Activated naive CD8-positive, alpha-beta T cell treated with anti-CD3 and anti-CD28 coated beads, Interleukin-2, amount 50 U/mL, for 24 hours (primary cell): ENCODE measurements at places on chromosomes 2 and 18.

- DNase-seq = no peak
These were observed 28.5 kb downstream of the CCDC88A start for GRCh38 chr2:55391155-55391554.

GRCh38 chr2:203750346-203751068, 44.1 kb downstream of the CD28 start:
- no peak for DNase-seq

- DNase-seq = no peak
These were observed 127.9 kb downstream of the EVA1A start for GRCh38 chr2:75432761-75433361.

GRCh38 chr18:48470484-48471180, 61.4 kb upstream of the ZBTB7C start:
- DNase-seq = no peak

DNA sequence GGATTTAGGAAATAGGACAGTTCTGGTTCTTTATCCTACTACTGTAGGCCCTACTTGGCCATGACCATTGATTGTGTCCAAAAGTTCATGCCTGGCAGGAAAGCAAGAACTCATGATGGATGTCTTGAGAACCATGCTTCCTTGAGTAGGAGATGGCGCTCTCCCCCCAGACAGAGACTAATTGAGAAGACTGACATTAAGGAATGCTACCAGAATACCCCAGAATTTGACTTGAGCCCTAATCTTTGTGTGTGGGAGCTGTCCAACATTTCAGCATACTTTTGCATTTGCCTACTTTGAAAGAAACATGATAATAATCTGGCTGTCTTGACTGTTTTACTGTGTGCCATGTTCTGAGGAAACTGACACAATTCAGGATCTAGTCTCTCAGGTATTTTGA, 23.3 kb downstream of the MAPRE3 start:
- no peak for DNase-seq

GRCh38 chr2:60534052-60534685, 19.3 kb downstream of the BCL11A start:
- DNase-seq = no peak

DNA sequence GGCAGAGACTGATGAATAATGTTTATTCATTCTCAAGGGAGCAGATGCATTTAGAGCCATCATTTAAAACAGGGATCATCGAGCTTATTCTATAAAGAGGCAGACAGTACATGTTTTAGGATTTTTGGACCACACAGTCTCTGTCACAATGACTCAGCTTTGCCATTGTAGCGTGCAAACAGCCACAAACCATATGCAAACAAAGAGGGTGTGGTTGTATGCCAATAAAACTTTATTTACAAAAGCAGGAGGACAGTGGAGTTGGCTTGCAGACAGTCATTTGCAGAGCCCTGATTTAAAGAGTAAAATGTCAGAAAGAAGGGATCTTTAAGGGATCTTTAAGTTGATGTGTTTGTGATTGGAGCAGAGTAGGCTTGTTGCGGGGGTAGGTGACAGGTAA, 51.5 kb downstream of the SMIM21 start:
- no peak for DNase-seq

- no peak for DNase-seq
These were observed 89.2 kb upstream of the CD226 start for GRCh38 chr18:70036771-70037347.

DNA sequence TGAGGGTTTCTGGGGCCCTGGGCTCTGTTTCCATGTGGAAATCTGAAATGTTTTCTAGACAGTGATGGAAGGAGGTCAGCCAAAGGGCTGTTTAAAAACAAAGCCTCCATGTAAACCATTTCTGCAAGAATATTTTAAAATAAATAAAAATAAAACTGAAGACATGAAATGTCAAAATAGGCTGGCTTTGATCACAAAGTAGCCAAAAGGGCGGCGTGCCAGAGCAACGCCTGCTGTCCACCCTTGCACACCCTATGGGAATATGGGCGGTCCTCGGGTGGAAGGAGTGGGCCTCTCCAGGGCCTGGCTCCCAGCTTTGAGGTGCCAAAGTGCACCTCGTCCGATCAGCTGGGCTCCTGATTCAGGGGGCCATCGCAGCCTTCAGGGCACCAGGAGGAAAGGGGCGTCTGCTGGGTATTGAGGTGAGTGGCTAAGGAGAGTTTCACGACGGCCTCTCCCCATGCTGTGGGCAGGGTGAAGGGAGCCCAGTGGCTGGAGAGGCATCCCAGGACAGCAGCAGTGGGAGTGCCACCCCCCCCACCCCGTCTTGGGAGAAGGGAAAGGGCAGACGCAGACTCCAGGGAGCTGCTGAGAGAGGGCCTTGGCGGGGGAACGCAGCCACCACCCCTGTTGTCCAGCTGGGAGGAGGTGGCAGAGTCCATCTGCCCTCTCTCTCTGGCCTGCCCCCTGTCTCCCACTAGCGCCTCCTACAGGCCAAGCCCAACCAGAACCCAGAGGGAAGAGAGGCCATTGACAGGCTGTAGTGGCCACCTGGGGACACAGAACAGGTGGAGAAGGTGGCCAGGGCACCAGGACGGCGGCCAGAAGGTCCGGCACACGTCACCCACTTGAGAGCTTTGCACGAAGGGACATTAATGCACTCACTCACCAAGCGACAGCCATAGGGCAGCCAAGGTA, 5.7 kb upstream of the ERFE start:
- DNase-seq = no peak
